ENCODE measurements at places on chromosomes 5 and 9. TPM values are rescaled to one million over a fixed set of nuclear protein-coding genes. Genes with fewer than 3 reads are reported as not detected.

DNA sequence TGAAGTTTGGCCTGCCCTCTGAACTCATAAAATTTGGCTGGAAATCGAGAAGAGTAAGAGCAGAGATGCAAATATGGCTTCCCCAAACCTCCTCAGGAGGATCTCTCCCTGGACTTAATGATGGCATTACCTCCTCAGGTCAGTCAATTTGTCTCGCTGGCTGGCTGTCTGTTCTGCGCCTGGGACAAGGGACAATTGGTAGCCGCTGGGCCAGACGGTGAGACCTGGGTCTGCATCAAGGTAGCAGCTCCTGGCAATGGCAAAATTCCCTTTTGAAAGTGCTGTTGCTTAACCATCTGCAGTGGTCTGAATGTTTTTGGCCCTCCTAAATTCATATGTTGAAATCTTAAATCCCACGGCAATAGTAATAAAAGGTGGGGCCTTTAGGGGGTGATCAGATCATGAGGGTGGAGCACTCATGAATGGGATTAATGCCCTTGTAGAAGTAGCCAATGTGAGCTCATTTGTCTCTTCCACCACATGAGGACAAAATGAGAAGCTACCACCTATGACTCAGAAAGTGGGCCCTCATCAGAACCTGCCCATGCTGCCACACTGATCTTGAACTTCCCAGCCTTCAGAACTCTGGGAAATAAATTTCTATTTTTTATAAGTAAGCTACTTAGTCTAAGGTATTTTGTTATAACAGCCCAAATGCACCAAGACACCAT is 439.3 kb upstream of the KLF4 start:
- no peak for DNase-seq

DNA sequence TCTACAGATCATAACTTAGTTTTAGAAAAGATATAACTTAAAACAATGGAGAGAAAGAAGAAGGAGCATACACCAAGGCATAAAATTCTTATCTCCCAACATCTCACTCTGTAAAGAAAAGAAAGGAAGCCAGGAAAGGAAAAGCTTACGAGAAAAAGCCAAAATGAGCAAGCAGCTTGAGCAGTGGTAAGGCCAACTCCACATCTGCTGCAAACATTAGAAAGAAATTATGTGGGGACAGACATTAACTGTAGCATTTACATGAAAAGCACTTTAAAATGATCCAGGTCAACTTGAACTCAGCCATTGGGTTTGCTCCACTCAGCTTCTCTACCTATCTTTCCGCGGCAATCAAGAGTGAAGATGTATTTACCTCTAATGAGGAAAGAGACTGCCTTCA is 176.9 kb downstream of the BNC2 start:
- no peak for DNase-seq

DNA sequence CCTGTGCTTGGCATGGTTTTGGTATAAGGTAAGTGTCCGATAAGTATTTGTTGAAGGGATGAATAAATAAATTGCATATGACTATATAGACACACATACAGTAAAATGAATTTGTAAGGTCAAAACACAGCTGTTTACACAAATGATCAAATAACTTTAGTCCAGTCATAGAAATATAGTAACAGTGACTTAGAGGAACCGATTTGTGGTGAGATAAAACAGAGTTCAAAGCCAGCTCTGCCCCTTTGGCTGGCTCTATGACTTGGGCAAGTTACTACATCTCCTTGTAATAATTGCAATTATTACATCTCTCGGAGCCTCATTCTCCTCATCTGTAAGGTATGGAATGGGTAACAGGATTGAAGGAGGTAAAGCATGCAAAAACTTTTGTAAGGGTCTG is 384.0 kb downstream of the PLK2 start:
- no peak for DNase-seq

DNA sequence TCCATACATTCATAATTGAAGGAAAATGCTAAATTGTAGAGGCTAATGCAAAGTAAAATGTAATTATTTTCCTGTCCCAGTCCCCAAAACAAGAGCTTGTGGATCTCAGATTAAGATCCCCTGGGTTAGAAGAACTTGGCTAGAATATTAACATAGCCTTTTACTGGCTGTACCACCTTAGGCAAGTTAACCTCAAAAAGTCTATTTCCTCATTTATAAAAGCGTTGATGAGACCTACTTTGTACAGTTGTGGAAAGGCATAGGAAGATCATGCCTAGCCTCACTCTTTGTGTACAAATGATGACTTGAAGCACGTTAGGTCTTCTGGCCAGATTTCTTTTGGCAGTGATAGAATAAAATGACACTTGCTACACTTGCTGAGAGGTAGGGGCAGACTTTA is 97.2 kb downstream of the F2RL2 start:
- no peak for DNase-seq

GRCh38 chr9:4365055-4365454 is 65.2 kb upstream of the GLIS3 start:
- DNase-seq, result no peak

DNA sequence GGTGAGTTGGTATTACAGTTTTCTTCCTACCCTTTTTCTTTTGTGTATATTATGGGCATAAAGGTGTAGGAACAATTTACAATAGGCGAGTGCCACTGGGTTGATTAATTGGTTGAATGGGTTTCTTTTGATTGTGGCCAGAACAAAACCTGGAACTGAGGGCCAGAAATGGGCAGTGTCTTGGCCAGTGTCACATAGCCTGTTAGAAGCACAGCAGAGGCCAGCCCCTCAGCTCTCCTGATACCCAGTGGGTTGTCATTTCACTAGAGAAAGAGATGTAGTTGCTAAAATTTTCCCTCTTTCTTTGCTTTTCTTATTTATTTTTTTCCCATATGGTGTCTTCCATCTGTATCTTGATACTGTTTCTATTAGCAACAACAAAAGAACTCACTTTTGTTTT is 38.8 kb upstream of the SEMA6A start:
- no peak for DNase-seq

GRCh38 chr9:76003041-76003440 is 112.6 kb downstream of the PCSK5 start:
- no peak for DNase-seq

DNA sequence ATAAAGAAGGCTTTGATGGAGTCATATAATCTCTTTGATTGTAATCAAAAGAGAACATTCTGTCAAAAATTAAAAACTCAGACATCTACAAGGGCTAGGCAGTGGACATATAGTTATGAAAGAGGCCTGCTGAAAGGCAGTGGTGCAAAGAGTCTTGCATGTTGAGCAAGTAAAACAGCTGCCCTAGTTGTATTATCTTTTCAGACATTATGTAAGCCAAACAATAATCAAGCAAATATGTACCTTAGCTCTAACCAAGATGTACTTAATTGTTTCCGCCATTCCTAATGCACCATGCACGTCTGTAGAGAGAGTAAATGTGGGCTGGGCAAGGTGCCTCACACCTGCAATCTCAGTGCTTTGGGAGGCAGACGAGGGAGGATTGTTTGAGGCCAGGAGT is 14.3 kb downstream of the GAPT start:
- DNase-seq, result no peak

GRCh38 chr9:69593756-69594155 is 78.4 kb downstream of the APBA1 start:
- DNase-seq, result no peak

DNA sequence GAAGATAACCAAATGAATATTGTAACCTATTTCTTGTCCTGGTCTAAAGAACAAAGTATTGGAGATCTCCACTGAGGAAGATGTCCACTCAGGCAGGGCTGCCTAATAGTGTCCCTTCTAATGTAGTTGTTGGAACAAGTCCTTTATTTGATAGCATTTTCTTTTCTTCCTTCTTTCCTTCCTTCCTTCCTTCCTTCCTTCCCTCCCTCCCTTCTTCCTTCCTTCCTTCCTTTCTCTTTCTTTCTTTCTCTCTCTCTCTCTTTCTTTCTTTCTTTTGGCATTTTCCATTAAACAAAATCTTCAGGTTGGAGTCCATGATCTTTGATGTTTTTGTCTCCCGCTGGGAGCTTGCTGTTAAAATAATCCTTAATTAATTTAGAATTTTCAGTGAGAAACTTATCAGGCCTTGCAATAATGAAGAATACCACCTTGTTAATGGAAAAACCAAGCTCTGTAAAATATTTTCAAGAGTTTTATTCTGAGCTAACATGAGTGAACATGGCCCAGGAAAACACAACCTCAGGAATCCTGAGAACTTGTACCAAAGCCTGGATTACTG is 43.5 kb upstream of the TENT2 start:
- DNase-seq, result no peak

- no peak for DNase-seq
Measured at GRCh38 chr9:95104980-95105379, 212.5 kb downstream of the FANCC start.

GRCh38 chr9:105329719-105330062 is 85.2 kb downstream of the SLC44A1 start:
- no peak for DNase-seq

- DNase-seq, result no peak
Measured at GRCh38 chr5:135497971-135498636, 37.7 kb downstream of the NEUROG1 start.

Gene CORO2A
- 9.5 TPM for total RNA-seq

Gene ENC1
- 135 TPM for total RNA-seq

Gene IRF1
- 4.7 TPM for total RNA-seq

Gene CARTPT
- not detected for total RNA-seq

Gene PCDHA1
- 0.07 TPM for total RNA-seq

Measured in neural crest cell (in vitro differentiated cells).